ENCODE measurements at places on chromosomes 12 and 14.
A peak's percentile ranks its signal among the peaks of the same experiment; 100 is the strongest.

- no peak for DNase-seq
These were observed 6.2 kb downstream of the FOXJ2 start for GRCh38 chr12:8038659-8039114.

GRCh38 chr14:64789696-64790095 lies 85.5 kb downstream of the PLEKHG3 start:
- DNase-seq, result no peak

DNA sequence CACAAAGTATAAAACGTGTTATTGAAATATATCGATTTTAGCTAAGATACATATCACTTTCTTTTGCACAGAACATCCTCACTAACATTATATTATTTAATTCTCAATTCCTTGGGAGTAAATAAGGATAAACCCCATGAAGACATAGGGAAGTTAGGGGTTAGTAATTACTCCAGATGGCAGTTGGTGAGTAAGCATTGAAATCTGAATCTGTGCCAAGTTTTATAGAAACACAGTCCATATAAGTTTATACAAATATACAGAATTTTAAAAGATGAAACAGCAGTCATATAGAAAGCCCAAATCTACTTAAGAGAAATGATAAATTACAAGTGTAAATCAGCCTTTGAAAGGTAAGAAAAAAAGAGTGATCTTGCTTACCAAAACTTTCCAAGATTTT lies 200.4 kb upstream of the SYT10 start:
- no peak for DNase-seq

- no peak for DNase-seq
These were observed 138.5 kb downstream of the DICER1 start for GRCh38 chr14:95018821-95019220.

DNA sequence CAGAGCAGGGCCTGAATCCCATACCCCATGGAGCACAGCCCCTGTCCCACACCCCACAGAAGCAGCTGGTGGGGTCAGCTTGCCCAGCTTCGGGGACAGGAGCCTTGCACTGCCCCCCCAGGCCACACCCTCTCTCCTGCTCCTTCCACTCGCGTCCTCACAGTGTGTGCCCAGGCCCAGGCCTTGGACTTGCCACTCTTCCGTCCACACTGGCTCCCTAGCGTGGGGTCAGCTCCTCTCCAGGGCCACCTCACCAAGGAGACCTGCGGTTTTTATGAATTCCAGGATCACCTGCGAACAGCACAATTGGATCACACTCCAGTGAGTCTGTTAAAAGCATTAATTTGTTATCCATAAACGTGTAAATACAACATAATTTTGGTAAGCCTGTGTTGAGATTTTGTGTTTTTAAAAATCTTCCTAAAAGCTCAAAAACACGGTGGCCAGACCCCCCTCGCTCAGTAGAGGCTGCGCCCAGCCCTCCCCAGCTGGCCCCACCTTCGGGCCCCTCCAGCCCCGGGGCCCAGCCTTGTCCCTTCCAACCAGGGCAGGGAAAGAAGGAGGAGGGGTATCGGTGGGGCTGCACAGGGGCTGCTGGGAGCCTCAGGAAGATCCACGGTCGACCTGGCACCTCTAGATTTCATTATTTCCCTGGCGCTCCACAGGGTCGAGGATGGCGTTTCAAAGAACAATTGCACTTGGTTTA lies 12.0 kb downstream of the GALNT9 start:
- no peak for DNase-seq

DNA sequence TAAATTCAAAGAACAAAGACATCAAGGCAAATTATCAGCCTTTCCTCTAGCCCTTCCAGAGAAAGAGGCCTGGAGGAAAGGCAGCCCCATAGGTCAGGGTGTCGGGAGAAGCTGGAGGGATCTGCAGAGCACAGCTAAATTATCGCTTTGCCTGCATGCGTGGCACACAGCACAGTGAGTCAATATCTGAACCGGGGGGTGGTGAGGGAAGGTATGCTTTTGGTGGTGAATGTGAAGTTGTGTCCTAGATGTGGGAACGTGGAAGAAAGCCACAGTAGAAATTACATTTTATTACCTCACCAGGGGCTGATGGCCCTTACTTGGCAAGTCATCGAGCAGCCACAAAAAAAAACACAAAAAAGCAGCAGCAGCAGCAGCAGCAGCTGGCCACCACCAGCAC lies 243.2 kb downstream of the EGLN3 start:
- no peak for DNase-seq

DNA sequence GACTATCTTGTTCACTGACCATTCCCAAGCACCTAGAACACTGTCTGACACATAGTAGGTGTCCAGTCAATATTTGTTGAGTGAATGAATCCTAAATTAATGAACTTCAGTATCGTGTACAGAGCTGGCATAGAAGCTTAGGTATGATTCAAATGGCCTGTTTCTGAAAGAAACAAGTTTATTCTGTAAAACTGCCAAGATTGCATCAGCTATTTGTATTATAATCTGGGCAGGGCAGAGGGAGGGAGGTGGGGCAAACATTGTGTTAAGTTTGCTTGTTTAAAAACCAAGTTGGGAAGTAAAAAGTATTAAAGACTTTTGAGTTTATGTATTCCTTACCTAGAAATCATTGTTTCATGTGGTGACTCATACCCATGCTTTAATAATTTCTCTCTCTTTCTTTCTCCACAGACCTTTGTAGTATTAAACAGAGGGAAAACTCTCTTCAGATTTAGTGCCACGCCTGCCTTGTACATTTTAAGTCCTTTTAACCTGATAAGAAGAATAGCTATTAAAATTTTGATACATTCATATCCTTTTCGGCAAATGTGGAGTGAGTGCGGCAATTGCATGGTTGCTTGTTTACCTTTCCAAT lies 92.8 kb downstream of the SCN8A start:
- no peak for DNase-seq

- DNase-seq, result no peak
These were observed 51.9 kb downstream of the GALNT8 start for GRCh38 chr12:4771960-4772566.

DNA sequence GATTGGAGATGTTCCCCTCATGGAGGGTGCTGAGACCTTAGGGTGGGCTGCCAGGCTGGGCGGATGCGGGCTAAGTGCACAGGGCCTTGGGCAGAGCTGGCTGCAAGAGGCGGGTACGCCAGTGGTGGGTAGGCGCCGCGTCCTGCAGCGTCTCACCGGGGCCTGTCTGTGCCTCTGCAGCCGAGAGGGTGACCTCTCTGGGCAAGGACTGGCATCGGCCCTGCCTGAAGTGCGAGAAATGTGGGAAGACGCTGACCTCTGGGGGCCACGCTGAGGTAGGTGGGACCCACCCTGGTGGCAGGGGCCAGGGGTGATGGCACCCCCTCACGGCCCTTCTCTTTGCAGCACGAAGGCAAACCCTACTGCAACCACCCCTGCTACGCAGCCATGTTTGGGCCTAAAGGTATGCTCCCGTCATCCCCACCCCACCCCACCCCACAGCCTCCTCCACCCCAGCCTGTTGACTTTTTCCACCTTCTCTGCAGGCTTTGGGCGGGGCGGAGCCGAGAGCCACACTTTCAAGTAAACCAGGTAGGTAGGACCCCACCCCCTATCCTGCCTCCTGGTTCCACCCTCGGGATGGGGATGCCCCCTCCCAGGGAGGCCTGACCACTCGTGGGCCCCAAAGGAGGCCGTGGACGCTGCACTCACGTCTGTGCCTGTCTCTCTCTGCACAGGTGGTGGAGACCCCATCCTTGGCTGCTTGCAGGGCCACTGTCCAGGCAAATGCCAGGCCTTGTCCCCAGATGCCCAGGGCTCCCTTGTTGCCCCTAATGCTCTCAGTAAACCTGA lies 1.5 kb downstream of the CRIP1 start:
- no peak for DNase-seq

DNA sequence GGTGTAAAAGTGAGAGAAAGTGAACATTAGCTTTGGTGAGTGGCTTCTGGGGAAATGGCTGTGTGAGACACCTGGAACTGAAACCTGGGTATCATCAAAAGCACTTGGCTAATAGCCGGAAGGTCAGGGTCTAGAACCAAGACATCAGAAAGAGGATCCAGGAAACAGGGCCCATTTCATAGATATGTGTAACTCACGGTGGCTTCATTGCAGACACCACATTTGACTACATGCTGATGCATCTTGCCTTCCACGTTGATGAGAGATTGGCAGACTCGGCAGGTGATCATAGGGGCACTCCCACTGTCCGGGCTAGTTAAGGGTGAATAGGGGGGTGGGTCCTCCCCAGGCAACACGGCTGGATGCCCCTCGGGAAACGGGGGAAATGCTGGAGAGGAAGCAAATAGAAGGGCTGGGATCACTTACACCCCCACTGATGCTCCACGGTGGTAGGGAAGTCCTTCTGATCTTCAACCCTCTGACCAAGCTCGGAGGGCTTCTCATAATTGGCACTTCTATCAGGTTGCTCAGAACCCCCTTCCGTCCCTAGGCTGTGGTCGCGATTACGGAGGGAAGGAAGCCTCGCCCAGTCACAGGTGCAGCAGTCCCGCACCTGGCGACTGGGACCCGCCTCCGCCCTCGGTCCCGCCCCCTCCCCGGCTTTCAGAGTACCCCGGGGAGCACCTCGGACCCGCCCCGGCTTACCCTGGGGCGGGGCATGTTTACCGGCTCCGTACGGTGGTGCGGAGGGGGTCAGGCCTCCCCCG lies 593 bp downstream of the PIP4P1 start:
- peak; percentile 22 for DNase-seq

GRCh38 chr12:77610446-77610845 lies 220.2 kb upstream of the NAV3 start:
- DNase-seq, result no peak

Data from stimulated activated CD8-positive, alpha-beta memory T cell treated with anti-CD3 and anti-CD28 coated beads, Interleukin-4, amount 100 ng/mL, for 1 hour (primary cell).